SJSA1 (cell line): ENCODE measurements at places on chromosomes 3 and 15. TPM values are rescaled to one million over a fixed set of nuclear protein-coding genes. Genes with fewer than 3 reads are reported as not detected.

- no peaks in the 10 kb centered on the region for H3K36me3 ChIP-seq
- no peak overlapping the region for H3K27ac ChIP-seq
- H3K4me3 ChIP-seq, result no peak overlapping the region
- peaks cover 17% of the 10 kb centered on the region for H3K4me1 ChIP-seq
Measured at GRCh38 chr15:48922046-48922445, 41.7 kb downstream of the SHC4 start.

Gene SEMA3G
- total RNA-seq, result 0.13 TPM in 1 of 2 replicates, not detected in the other

- H3K27me3 ChIP-seq, result no peaks in the 10 kb centered on the region
- no peak overlapping the region for H3K27ac ChIP-seq
- no peak overlapping the region for H3K4me3 ChIP-seq
- peaks cover 13% of the 10 kb centered on the region; the same call in 1 of the 2 replicates for H3K4me1 ChIP-seq
Measured at GRCh38 chr3:38458796-38459498, 5.3 kb downstream of the ACVR2B start.

DNA sequence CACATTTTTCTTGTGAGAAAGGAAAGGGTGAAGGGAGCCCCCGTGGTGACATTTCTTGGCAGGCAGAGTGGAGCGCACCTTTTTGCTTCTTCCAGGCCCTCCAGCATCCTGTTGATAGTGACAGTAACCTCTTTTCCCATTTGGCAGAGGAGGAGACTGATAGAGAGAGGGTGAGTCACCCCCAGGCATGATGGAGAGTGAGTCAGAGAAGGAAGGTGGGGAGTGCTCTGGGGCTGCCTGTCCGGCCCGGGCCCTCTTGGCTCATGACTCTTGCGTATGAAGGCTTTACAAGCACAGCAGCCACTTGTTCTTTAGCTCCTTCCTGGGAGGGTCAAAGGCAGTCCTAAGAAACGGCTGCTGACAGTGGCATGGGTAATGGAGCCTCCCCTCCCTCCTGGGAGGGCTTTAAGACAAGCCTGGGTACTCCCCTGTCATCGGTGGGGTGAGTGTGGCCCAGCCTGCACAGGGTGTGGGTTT is 16.0 kb downstream of the ANKRD63 start:
- peaks cover 15% of the 10 kb centered on the region for H3K4me1 ChIP-seq
- peak; percentile 79 for DNase-seq
- peak overlapping the region; percentile 29; the same call in 1 of the 2 replicates for H3K27ac ChIP-seq
- no peaks in the 10 kb centered on the region for H3K27me3 ChIP-seq
- peaks cover 7% of the 10 kb centered on the region for H3K36me3 ChIP-seq

GRCh38 chr3:21020681-21021080 is 730.3 kb downstream of the ZNF385D start:
- no peaks in the 10 kb centered on the region for H3K36me3 ChIP-seq
- no peak overlapping the region for H3K27ac ChIP-seq
- H3K4me1 ChIP-seq, result no peaks in the 10 kb centered on the region
- no peak for DNase-seq
- H3K27me3 ChIP-seq, result no peaks in the 10 kb centered on the region
- H3K4me3 ChIP-seq, result no peak overlapping the region

GRCh38 chr3:38455639-38456430 is 2.1 kb downstream of the ACVR2B start:
- DNase-seq, result peak; percentile 28
- H3K27ac ChIP-seq, result no peak overlapping the region
- no peaks in the 10 kb centered on the region for H3K27me3 ChIP-seq
- H3K4me3 ChIP-seq, result peak overlapping the region; percentile 90
- peaks cover 13% of the 10 kb centered on the region; the same call in 1 of the 2 replicates for H3K4me1 ChIP-seq
- no peaks in the 10 kb centered on the region for H3K36me3 ChIP-seq
